ENCODE measurements at places on chromosomes 11 and 22. TPM values are rescaled to one million over a fixed set of nuclear protein-coding genes. Genes with fewer than 3 reads are reported as not detected.

PRR5L gene
- 330 TPM for total RNA-seq

RNF169 gene
- 23.1 TPM for total RNA-seq

RASSF10 gene
- total RNA-seq: not detected

PLEKHA7 gene
- total RNA-seq: 8.7 TPM

SIPA1 gene
- total RNA-seq: 202 TPM

KIAA1671 gene
- 11.8 TPM for total RNA-seq

DNA sequence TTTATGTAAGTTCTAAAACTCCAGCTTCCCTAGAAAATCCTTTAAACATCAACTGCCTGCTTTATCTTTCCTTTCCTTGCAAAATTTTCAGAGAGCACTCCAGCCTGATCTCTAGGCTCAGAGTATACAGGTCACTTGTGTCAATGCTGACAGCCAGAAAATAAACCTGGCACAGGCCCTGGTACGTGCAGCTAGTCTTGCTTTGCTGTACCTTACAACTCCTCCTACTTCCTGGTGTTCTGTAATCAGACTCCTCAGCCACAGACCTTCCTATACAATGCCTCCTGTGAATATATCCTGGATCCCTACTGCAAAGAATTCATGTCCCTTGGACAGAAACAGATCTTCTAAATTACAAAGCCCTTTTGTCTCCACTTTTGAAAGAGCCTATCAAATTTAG is 24.2 kb upstream of the TMEM123 start:
- no peak overlapping the region for H3K4me3 ChIP-seq
- H3K36me3 ChIP-seq: no peaks in the 10 kb centered on the region
- DNase-seq: no peak
- H3K27me3 ChIP-seq: no peaks in the 10 kb centered on the region
- peaks cover 8% of the 10 kb centered on the region for H3K4me1 ChIP-seq
- H3K27ac ChIP-seq: no peak overlapping the region

DNA sequence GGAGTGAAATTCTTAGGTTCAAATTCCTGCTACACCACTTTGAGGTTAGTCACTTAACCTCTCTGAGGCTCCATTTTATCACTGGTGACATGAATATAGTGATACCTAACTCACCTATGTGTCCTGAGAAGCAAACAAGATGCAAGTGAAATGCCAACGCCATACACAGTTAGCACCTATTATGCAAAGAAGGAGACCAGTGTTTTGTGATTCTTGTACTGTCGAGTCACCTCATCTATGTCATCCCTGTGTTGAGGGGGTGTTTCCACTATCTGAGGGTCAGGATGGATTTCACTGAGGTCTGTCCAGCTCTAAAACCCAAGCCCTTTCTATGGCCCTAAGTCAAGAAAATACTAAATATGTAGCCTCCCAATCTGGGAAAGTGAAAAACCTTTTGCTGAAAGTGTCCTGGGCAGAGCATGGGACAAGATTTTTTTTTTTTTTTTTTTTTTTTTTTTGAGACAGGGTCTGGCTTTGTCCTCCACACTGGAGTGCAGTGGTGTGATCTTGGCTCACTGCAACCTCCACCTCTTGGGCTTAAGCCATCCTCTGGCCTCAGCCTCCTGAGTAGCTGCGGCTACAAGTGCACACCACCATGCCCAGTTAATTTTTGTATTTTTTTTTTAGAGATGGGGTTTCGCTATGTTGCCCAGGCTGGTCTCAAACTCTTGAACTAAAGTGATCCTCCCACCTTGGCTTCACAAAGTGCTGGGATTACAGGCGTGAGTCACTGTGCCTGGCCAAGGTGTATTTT is 5.0 kb upstream of the MCM5 start:
- no peak for DNase-seq
- H3K27me3 ChIP-seq: no peaks in the 10 kb centered on the region
- no peak overlapping the region for H3K4me3 ChIP-seq
- H3K4me1 ChIP-seq: peaks cover 33% of the 10 kb centered on the region

DNA sequence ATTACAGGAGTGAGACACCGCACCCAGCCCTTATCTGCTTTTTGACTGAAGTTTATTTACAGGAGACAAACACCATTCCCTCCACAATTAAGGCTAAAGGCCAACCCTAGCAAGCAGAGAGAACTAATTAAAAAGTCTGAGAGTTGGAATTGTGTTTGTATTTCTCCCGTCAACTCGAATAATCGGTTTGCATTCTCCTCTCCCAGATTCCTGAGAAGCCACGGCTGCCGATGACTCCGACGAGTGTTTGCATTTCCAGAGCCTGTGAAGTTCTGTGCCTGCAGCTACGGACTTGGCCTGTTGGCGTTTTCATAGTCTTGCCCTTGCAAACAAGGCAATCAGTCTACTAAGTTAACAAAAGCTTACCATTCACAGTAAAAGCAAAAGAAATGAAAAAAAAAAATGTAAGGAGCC is 73.2 kb upstream of the NUP50 start:
- no peak for DNase-seq
- H3K36me3 ChIP-seq: no peaks in the 10 kb centered on the region
- H3K4me3 ChIP-seq: no peak overlapping the region
- H3K27ac ChIP-seq: no peak overlapping the region

DNA sequence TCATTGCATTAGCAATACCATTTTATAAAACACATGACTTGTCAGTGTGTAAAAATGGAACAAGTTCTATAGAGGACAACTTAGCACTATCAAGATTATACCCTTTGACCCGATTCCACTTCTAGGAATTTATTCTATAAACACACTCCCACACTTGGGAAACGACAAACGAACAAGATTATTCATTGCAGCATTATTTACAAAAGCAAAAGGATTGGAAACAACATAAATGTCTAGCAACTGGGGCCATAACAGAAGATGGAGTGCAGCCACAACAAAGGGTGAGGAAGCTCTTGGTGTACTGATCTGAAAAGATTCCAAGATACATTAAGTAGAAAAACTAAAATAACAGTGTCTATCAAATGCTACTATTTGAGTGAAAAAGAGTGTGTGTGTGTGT is 2.3 kb upstream of the IRAG1 start:
- no peak for DNase-seq
- H3K36me3 ChIP-seq: no peaks in the 10 kb centered on the region
- H3K4me1 ChIP-seq: peaks cover 14% of the 10 kb centered on the region
- no peak overlapping the region for H3K4me3 ChIP-seq

GRCh38 chr11:103051151-103051801 is 40.7 kb downstream of the DCUN1D5 start:
- H3K27me3 ChIP-seq: no peaks in the 10 kb centered on the region
- no peaks in the 10 kb centered on the region for H3K36me3 ChIP-seq
- no peak overlapping the region for H3K4me3 ChIP-seq
- DNase-seq: no peak

DNA sequence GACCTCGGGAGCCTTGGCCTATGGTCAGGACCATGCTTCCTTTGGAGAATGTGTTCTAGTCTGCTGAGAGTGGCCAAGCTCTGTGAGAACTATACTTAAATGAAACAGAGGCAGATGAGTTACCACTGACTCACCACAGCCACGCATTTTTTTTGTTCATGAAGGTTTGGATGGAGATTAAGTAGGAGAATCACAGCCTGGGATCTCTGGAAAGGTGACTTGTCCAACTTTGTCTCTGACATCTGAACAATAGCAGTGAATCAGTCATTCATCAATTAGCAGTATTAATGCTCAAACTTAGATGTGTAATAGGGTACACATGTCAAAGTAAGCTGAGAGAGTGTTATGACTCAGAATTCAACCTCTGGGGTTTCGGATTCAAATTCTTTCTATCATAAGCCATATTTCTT is 100.7 kb upstream of the ANO3 start:
- no peak overlapping the region for H3K4me3 ChIP-seq
- no peaks in the 10 kb centered on the region for H3K27me3 ChIP-seq
- no peak overlapping the region for H3K27ac ChIP-seq
- no peak for DNase-seq

GRCh38 chr22:20439928-20440575 is 2.4 kb upstream of the SCARF2 start:
- H3K27me3 ChIP-seq: peaks cover 40% of the 10 kb centered on the region
- no peak overlapping the region for H3K4me3 ChIP-seq
- H3K27ac ChIP-seq: no peak overlapping the region
- peaks cover 21% of the 10 kb centered on the region for H3K36me3 ChIP-seq
- peak; percentile 62 for DNase-seq
- H3K4me1 ChIP-seq: peaks cover 48% of the 10 kb centered on the region

- H3K4me1 ChIP-seq: peaks cover 75% of the 10 kb centered on the region
- peak overlapping the region; percentile 48 for H3K4me3 ChIP-seq
- no peaks in the 10 kb centered on the region for H3K36me3 ChIP-seq
- peak overlapping the region; percentile 70 for H3K27ac ChIP-seq
Observed at GRCh38 chr11:124895471-124895971, 2.1 kb downstream of the ROBO4 start.

DNA sequence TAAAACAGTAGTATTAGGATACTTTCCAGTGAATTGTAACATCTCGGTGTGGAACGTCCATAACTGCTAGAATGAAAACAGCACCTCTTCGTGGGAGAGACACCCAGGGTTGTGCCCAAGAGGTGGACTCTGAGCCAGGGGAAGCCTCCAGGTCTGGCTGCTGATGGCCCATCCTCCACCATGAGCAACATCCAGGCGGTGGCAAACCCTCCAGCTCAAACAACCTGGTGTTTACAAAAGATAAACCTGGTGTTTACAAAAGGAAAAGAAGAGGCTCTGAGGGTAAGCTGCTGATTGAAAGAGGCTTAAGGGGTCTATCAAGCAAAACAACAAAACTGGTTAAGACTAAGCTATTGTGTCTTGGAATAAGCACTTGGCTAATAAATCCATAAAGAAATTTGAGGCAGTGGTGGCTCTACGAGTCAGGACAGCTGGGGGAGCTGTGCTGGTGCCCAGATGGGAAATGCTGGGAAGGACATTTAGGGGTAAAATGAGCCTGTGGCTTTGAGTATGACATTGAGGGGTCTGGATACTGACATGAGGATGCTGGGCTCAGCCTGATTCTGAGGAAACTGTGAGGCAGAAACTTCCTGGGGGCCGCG is 909.0 kb downstream of the BRD1 start:
- no peaks in the 10 kb centered on the region for H3K4me1 ChIP-seq
- H3K4me3 ChIP-seq: no peak overlapping the region
- H3K36me3 ChIP-seq: no peaks in the 10 kb centered on the region
- no peak overlapping the region for H3K27ac ChIP-seq
- DNase-seq: no peak

GRCh38 chr22:17368554-17369438 is 464 bp upstream of the CECR2 start:
- peak; percentile 73 for DNase-seq
- H3K4me1 ChIP-seq: peaks cover 40% of the 10 kb centered on the region
- no peak overlapping the region for H3K27ac ChIP-seq
- H3K27me3 ChIP-seq: peaks cover 47% of the 10 kb centered on the region
- H3K4me3 ChIP-seq: peak overlapping the region; percentile 80

GRCh38 chr11:41779401-41779960 is 320.0 kb upstream of the LRRC4C start:
- no peak for DNase-seq
- H3K27me3 ChIP-seq: no peaks in the 10 kb centered on the region
- no peak overlapping the region for H3K4me3 ChIP-seq
- H3K27ac ChIP-seq: no peak overlapping the region
- no peaks in the 10 kb centered on the region for H3K4me1 ChIP-seq

DNA sequence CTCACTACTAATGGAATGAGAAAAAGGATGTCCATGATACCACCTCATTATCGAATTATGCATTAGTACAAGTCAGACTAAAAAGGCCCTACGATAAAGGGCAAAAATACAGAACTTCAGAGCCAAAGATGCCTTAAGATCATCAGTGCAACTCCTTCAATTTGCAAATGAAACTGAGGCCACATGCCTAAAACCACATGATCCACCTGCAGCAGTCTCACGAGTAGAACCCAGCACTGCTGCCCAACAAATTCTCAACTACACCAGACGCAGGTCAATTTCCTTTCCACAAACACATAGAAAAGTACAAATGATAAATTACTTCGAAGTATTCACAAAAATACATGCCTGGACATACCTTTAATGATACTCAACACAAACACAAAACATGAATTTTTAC is 20.1 kb downstream of the KMT5B start:
- peaks cover 6% of the 10 kb centered on the region for H3K36me3 ChIP-seq
- no peak overlapping the region for H3K27ac ChIP-seq
- no peak for DNase-seq

- H3K27ac ChIP-seq: no peak overlapping the region
- DNase-seq: no peak
- no peaks in the 10 kb centered on the region for H3K36me3 ChIP-seq
- no peak overlapping the region for H3K4me3 ChIP-seq
- no peaks in the 10 kb centered on the region for H3K4me1 ChIP-seq
Observed at GRCh38 chr11:88367310-88367709, 29.8 kb upstream of the CTSC start.

DNA sequence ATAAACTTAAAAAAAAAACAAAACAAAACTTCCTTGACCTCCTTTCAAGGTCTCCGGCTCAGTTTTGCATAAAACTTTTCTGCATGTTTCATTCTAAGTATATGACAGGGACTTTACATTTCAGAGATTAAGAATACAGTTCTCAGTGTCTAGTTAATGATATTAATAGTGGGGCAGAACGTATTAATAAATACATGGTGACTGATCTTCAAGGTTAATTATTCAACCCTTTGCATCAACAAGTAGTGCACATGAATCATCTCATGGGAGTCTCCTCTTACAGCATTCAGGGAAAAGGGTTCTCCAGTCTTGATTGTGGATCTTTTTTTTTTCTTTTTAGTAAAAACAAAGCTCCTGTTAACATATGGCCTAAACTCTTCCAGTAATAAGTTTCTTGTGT is 146.8 kb downstream of the KIRREL3 start:
- H3K4me1 ChIP-seq: no peaks in the 10 kb centered on the region
- no peaks in the 10 kb centered on the region for H3K36me3 ChIP-seq
- no peaks in the 10 kb centered on the region for H3K27me3 ChIP-seq
- H3K27ac ChIP-seq: no peak overlapping the region

GRCh38 chr22:42780070-42780540 is 59.4 kb upstream of the A4GALT start:
- no peak overlapping the region for H3K27ac ChIP-seq
- H3K36me3 ChIP-seq: no peaks in the 10 kb centered on the region
- H3K4me3 ChIP-seq: no peak overlapping the region
- no peaks in the 10 kb centered on the region for H3K27me3 ChIP-seq

GRCh38 chr11:26792941-26793340 is 71.1 kb upstream of the SLC5A12 start:
- no peaks in the 10 kb centered on the region for H3K36me3 ChIP-seq
- H3K27me3 ChIP-seq: no peaks in the 10 kb centered on the region
- no peak for DNase-seq
- no peaks in the 10 kb centered on the region for H3K4me1 ChIP-seq

- H3K4me1 ChIP-seq: peaks cover 20% of the 10 kb centered on the region
- peak; percentile 56 for DNase-seq
Observed at GRCh38 chr11:12211331-12212065, 101.1 kb downstream of the MICAL2 start.

Data from spleen (tissue), 13 donors.